ENCODE measurements at places on chromosomes 3 and 15. TPM values are rescaled to one million over a fixed set of nuclear protein-coding genes. Genes with fewer than 3 reads are reported as not detected.

SLC25A20 gene
- total RNA-seq: 140 TPM

DNA sequence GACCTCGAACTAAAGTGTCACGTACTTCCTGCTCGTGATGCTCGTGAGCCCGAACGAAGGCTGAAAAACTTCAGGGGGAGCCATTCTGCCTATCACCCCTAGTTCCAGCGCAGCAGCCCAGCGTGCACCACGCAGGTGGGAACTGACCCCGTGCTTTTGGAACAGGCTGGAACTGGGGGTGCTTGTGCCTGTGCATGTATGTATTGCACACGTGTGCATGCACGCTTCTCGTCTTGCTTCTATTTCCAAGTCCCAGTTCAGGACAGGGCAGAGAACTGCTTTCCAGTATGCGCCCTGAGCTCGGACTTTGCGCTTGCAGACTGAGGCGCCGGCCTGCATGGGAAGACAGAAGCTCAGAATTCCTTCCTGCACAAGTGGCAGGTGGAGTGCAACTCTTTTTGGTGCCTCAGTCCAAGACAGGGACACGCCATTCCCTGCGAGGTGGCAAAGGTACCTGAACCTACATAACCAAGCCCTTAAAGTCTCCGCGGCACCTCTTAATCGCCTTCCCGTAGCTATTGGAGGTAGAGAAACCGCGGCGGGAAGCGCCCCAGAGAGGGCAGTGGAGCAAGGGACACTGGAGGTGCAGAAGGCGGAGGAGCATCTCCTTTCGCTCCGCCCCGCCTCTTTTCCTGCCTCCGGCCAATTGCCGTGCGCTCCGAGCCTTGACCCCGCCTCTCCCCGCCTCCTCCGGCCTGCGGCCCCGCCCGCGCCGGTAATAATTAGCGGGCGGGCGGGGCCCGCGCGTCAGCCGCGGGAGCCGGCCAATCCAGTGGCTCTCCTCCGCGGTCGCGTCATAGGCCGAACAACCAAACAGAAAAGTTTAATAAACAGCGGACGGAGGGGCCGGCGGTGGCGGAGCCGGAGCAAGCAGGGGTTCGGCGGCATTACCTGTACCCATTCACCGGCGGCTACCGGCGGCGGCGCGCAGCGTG, at the start of gene ZFAND6:
ZFAND6 (plus strand) TSS at position 826 of the 935 bp plus-strand sequence. CDS start 60,669 bp downstream, outside the sequence.
- DNase-seq: peak; percentile 97

- no peak for DNase-seq
Observed at GRCh38 chr3:51966922-51967383, 301 bp downstream of the PCBP4 start.

DNA sequence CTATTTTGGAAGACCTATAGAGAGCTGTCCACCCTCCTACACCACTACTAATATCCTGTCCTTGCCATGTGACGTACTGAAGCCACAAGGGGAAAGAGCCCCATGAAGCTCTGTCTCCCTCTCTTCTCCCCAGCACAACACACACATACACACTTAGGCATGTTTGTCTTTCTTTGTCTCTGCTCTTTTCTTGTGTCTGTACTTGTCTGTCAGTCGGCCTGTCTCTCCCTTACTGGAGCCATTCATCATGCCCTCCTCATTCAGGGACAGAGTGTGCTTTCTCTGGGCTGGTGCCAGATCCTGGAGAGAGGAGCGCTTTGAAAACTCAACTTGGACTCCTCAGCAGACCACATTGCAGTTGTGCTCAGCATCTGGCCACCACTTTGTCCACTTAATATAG, 47.6 kb downstream of the PSMD6 start:
- DNase-seq: peak; percentile 68

TRAT1 gene
- total RNA-seq: not detected

PTH1R gene
- 11.8 TPM for total RNA-seq

GRCh38 chr15:85005319-85005718, 23.7 kb downstream of the PDE8A start:
- DNase-seq: no peak

BCL6 gene
- total RNA-seq: 82.1 TPM

DNA sequence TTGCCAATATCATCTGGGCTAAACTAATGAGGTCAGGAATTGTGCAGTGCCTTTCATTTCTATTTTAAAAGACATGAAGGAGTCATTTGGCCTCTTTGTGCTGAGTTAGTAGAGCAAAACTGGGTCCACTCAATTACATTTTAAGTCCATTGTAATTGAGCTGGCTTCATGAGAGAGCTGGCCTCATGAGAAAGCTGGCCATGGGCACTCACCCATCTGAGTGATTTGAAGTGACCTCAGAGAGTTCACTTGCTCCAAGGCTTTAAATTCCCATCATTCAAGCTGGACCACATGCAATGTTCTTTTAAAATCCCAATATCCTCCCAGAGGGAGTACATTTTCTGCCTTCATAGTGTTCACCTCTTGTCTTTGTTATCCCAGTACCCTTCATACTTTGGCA, 335.9 kb upstream of the WNT5A start:
- DNase-seq: no peak

GRCh38 chr3:137647179-137647578, 116.9 kb upstream of the SOX14 start:
- DNase-seq: no peak

DNA sequence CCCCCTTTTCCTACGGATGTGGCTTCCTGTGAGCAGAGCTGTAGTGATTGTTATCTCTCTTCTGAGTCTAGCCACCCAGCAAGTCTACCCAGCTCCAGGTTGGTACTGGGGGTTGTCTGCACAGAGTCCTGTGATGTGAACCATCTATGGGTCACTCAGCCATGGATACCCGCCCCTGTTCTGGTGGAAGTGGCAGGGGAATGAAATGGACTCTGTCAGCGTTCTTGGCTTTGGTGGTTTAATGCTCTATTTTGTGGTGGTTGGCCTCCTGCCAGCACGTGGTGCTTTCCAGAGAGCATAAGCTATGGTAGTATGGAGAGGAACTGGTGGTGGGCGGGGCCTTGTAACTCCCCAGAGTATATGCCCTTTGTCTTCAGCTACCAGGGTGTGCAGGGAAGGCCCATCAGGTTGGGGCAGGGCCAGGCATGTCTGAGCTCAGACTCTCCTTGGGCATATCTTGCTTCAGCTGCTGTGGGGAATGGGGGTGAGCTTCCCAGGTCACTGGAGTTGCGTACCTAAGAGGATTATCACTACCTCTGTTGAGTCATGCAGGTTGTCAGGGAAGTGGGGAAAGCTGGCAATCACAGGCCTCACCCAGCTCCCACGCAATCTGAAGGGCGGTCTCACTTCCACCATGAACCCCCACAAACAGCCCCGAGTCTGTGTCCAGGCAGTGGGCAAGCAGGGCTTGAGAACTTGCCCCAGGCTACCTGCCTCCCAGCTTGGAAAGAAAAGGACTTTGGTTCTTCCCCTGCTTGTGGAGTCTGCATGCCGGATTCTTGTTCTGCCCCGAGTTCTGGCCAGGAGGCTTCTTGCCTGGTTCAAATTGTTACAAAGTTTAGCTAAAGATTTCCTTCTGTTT, 9.0 kb upstream of the ADGRG7 start:
- DNase-seq: no peak

GRCh38 chr3:76586471-76586870, 453.4 kb upstream of the ROBO2 start:
- no peak for DNase-seq

ITIH1 gene
- total RNA-seq: not detected

- no peak for DNase-seq
Observed at GRCh38 chr15:26624128-26624527, 148.7 kb downstream of the GABRB3 start.

GRCh38 chr3:58999774-59000160, 50.1 kb downstream of the CFAP20DC start:
- DNase-seq: no peak

- no peak for DNase-seq
Observed at GRCh38 chr3:188916934-188917401, 254.8 kb upstream of the TPRG1 start.

DNA sequence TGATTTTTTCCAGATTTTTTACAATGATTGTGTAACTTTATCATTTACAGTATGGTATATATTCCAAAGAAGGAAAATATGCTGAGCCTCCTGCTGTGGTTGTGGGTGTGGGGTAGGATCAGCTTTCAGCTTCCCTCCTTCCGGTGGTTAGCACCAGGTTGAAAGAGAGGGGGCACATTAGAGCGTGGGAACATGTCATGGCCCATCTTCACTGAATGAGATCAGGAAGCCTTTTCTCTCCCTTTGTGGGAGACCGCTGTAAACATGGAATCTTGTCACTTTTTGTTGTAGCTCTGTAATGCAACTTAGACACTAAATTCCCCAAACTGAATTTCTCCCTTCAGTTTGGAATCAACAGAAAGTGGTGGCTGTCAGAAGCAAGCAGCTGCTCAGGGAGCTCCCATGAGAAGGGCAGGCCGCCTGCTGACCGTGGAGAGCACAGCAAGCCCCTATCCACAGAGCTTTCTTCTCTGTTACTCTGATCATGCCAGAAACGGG, 86.7 kb upstream of the LIMD1 start:
- DNase-seq: peak; percentile 58

GRCh38 chr3:46865031-46865507, 1.8 kb upstream of the MYL3 start:
- DNase-seq: peak; percentile 81

C15orf39 gene
- total RNA-seq: 15.8 TPM

B3GALNT1 gene
- 53.8 TPM for total RNA-seq

FOXL2 gene
- total RNA-seq: not detected

DNA sequence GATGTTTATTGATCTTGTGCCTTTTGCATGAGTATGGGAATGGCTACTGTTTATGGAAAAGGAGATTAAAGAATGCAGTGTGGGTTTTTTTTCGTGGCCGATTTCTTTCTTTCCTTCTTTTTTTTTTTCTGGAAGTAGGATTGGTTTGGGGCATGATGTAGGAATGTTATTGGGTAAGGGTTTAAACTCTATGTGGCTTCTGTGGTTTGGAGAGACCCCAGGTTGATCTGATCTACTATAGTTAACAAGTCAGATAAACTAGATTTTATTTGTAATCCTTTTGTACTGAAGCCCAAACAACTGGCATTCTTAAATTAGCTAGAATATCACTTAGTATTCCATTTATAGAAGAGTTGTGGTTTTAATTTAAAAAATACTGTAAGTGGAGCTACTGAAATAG, 304.8 kb downstream of the LPP start:
- no peak for DNase-seq

DNA sequence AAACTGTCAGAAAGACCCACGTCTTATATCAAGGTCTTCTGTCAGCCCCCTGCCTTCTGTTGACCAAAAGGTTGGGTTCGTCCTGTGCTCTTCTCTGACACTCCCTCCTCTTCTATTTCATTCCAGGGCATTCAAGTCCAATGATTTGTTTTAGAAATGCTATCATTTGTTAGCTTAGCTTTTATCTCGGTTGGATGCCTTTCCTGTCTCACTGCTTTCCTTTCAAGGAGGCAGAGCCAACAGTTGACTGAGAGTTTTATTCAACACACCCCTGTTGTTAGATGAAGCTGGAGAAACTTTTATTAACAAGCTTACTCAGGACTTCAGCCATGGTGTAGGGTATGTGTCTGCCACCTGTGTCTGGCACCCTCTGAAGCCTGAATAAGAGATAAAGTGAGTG, 112.0 kb upstream of the SLC7A14 start:
- no peak for DNase-seq

GRCh38 chr3:5218815-5219214, 31.3 kb downstream of the EDEM1 start:
- no peak for DNase-seq

PPP1R14D gene
- not detected for total RNA-seq

GRCh38 chr3:168645180-168645579, 549.5 kb upstream of the GOLIM4 start:
- DNase-seq: no peak

- DNase-seq: no peak
Observed at GRCh38 chr15:38740206-38740605, 175.6 kb upstream of the RASGRP1 start.

DNA sequence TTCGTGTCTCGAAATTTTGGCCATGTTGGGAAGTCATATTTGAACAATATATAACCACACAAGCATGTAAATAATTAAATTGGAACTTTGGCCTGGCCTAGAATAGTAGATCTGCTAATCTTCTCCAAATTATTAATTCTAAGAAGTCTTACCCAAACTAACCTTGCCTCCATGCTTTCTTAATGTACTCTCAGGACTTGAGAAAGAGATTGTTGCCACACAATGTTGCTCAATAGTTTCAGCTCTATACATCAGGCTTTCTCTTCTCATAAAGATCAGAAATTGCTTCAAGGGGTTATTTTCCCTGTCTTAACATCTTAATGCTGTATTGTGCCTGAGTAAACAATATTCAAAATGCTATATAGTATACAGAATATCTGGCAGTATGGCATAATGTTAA, 202.7 kb upstream of the LRIG1 start:
- no peak for DNase-seq

HYAL1 gene
- 66.5 TPM for total RNA-seq

TM4SF4 gene
- not detected for total RNA-seq

DNA sequence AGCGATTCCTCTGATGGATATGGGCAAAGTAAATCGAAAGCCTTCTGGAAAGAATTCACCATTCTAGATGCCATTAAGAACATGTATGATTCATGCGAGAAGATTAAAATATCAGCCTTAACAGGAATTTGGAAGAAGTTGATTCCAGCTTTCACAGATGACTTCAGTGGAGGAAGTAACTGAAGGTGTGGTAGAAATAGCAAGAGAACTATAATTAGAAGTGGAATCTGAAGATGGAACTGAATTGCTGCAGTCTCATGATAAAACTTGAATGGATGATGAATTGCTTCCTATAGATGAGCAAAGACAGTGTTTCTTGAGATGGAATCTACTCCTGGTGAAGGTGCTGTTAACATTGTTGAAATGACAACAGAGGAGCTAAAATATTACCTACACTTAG, 30.1 kb upstream of the TBC1D23 start:
- no peak for DNase-seq

- no peak for DNase-seq
Observed at GRCh38 chr3:101631098-101631796, 45.7 kb downstream of the ZBTB11 start.

GREM1 gene
- not detected for total RNA-seq

DNA sequence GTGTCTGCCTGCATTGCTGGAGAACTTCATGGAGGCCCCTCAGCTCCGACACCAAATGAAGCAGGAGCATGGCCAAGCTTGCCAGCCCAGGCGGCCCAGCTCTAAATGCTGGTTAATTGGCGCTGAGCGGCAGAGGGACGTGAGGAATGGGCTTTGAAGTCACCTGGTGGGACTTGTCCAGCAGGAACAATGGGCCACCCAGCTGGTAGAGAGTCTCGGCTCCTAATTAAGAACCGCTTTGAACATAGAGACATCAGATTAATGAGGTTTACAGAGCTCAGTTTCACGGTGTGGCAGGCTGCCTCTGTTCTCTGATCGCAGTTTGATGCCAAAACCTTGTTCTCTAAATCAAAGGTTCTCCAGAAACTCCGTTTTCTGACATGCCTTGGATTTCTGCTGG, 77.5 kb upstream of the LINGO1 start:
- DNase-seq: no peak

CYP8B1 gene
- not detected for total RNA-seq
